ENCODE measurements at places on chromosomes 7 and 10.

DNA sequence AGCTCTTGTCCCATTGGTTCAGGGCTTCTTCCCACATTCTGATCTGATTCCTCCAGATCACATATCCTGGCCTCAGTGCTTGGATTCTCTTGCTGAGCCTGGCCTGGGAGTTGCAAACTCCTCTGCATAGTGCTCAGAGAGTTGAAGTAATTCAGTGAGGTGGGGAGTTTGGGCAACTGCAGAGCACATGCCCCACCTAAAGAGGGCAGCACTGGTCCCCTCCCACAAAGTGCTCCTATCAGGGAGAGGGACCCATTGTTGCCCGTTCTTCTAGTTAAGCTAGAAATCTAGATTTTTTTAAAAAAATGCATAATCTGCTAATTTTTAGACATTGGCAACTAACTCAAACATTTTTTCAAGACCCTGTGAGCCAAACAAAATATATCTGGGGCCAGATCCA, 45.1 kb downstream of the CHN2 start:
- DNase-seq, result no peak

DNA sequence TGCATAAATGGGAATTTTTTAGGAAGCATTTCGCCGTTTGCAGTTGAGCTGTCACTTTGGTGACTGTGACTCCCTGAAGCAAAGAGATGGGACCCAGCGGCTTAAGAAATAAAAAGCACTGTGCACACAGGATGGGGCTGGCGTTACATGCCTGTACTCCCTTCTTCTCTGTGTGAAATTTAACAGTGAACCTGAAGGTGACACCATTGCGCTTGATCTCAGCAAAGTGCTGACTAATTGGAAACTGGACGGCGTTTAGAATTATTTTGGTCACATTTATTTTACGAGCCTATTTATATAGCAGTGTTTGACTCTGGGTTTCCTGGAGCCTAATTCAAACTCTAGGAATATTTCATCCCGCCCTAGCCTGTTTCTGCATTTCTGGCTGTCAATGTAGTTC, 146.2 kb downstream of the PAXIP1 start:
- no peak for DNase-seq

DNA sequence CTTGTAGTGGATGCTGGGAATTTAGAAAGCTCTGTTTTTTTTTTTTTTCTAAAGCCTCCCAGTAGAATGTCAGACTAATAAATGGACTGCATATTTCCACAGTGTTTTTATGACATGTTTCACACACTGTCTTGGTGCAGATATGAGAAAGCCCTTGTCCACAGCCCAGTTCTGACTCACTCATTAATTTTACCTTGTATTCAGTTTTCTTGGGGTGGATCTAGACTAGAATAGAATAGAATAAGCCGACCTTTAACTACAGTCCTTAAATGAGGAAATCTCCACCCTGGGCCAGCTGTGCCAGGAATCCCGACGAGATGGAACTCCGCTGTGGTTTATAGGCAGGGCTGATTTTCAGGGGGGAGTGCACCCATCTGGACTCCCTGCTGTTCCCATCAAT, 274.7 kb downstream of the NRG3 start:
- no peak for DNase-seq

GRCh38 chr7:127833641-127834040, 181.6 kb downstream of the SND1 start:
- DNase-seq, result no peak

- DNase-seq, result no peak
Observed at GRCh38 chr10:20747782-20748181, 149.3 kb downstream of the NEBL start.

DNA sequence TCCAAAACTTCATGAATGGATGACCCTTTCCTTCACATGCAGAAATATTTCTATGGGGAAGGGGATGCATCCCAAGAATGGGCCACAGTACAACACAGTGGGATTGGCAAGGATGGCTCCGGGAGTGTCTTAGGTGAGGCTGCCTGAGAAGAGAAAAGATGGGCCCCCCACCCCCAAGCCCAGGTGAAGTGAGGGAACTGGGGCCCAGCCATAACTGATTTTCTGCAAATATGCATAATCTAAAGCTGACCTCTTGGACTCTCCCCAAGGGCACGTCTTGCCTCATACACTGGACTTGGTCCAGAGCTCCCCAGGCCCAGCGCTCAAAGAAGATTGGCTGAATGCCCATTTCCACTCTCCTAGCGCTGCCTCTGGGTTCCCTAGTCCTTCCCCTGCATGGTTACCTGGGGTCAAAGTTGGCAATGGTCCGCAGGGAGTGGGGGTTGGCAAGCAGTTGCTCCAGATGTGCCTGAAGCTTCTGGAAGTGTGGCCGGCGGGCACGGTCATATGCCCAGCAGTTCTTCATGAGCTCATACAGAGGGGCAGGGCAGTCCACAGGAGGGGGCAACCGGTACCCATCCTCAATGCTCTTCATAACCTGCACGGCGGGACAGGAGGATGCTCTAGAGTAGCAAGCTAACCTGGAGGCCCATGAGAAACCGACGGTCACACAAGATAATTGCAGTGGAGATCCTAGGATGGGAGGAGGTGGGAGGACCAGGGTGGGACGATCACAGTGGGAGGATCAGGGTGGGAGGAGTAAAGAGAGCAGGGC, 12.3 kb downstream of the ZYX start:
- no peak for DNase-seq
